Neural progenitor cell (in vitro differentiated cells): ENCODE measurements at places on chromosomes 7 and 10. TPM values are rescaled to one million over a fixed set of nuclear protein-coding genes. Genes with fewer than 3 reads are reported as not detected.
A peak's percentile ranks its signal among the peaks of the same experiment; 100 is the strongest.

GRCh38 chr7:99459087-99459486 is 6.9 kb downstream of the ATP5MF start:
- H3K27ac ChIP-seq = no peak overlapping the region
- H3K4me1 ChIP-seq = no peaks in the 10 kb centered on the region
- H3K4me3 ChIP-seq = no peak overlapping the region

DNA sequence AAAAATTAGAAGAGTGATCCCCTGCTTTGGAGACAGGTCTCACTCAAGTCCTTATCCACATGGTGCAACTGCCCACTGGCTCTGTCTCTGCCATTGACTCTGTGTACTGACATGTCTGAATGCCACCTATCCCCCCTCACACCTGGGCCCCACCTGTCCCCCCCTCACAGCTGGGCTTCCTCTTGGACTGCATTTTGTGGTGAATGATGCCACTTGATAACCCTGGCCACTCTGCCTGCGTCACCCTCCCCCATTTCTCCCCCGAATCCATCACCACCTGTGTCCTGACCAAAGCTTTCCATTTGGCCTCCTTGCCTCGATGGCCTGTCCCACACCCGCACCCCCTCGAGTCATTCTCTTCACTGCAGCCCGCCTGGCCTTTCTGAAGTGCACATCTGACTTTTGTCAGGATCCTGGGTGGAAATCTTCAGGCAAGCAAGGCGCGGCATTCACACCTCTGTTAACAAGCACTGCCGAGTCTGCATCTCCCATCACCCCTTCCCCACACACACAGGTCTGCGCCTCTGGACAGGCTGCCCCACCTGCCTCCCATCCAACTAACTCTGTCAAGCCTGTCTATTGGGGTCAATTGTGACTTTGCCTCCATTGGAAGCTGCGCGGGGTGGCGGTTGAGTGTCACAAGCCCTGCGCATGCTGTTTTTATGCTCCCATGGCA is 175.3 kb upstream of the KLF14 start:
- no peaks in the 10 kb centered on the region for H3K36me3 ChIP-seq
- DNase-seq = no peak
- peaks cover 35% of the 10 kb centered on the region for H3K27me3 ChIP-seq
- no peak overlapping the region for H3K27ac ChIP-seq
- no peak overlapping the region for H3K4me3 ChIP-seq

- peak overlapping the region; percentile 62 for H3K27ac ChIP-seq
- H3K27me3 ChIP-seq = no peaks in the 10 kb centered on the region
- H3K36me3 ChIP-seq = no peaks in the 10 kb centered on the region
- H3K4me1 ChIP-seq = peaks cover 30% of the 10 kb centered on the region
Measured at GRCh38 chr7:157851501-157852067, 514.8 kb downstream of the DNAJB6 start.

DNA sequence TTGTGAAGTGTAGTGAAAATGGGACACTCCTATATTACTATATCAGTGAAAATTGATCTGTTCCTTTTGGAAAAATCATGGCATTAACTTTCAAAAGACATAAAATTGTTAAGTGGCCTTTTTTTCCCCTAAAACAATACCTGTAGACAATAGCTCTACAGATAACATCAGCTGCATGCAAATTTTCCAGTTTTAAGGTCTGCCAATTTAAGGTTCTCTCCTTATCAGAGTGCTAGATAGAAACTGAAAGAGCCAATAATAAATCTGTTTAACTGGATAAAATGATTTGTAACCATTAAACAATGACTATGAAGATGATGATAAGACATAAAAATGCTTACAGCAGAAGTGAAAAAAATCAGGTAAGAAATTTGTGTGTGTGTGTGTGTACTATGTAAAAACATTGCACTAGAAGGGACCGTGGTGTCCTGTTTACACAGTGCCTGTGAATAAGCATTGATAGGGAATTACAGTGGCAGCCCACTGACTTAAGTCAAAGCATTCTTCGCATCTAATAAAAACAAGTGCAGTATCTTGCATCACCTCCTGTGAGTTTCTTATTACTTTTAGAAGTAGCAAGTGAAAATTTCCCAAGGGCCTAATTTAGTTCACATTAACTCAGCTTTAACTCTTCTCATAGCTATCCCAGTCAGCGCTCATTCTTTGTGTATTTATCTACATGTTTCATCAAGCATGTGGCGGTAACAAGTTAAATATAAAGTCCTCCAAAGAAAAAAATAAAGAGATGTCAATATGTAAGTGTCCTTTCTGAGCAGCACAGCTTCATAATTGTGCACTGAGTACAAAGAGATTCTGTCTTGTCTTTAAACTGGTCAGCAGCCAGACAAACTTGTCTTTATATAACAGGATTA is 261.9 kb downstream of the ARL4A start:
- no peak for DNase-seq
- no peak overlapping the region for H3K27ac ChIP-seq
- H3K4me1 ChIP-seq = peaks cover 6% of the 10 kb centered on the region
- no peaks in the 10 kb centered on the region for H3K27me3 ChIP-seq

DNA sequence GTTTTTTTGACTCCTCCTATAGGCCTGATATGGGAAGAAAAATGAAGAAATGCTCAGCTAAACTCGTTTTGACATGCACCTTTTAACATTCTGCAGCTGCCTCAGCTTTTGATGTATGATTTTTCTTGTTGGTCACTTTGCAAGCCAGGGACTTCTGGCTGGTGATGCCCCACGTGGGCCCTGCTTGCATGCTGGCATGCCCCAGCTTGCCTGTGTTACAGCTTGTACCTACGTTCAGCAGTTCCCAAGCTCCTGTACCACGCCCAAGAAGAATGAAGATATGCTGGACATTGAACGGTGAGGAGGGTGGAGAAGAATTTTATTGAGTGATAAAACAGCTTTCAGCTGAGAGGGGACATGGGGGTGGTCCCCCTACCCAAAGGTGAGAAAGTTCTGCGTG is 245.6 kb upstream of the FZD8 start:
- peaks cover 36% of the 10 kb centered on the region for H3K4me1 ChIP-seq
- H3K27me3 ChIP-seq = no peaks in the 10 kb centered on the region
- no peak overlapping the region for H3K4me3 ChIP-seq

GRCh38 chr10:78806681-78807221 is 262.0 kb upstream of the ZMIZ1 start:
- H3K27me3 ChIP-seq = no peaks in the 10 kb centered on the region
- peaks cover 14% of the 10 kb centered on the region for H3K4me1 ChIP-seq
- H3K27ac ChIP-seq = no peak overlapping the region

DNA sequence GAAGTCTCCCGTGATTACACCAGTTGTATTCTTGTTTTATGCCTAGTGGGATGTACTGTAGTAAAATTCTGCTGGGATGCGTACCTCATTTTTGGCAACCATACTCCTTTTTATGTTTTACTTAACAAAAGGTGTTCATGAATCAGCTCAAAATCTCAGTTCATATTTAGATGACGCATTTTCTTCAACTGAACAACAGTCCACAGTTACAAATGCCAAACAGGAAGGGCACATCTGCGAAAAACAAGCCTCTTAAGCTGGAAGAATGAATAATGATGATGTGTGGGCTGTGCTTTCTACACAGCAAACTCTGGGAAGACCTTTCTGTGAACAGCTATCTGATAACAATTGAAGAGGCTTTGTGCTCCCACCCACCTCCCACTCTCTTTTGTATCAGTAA is 68.4 kb upstream of the NRBF2 start:
- H3K27me3 ChIP-seq = no peaks in the 10 kb centered on the region
- no peak overlapping the region for H3K27ac ChIP-seq
- no peak overlapping the region for H3K4me3 ChIP-seq
- H3K4me1 ChIP-seq = peaks cover 13% of the 10 kb centered on the region

DNA sequence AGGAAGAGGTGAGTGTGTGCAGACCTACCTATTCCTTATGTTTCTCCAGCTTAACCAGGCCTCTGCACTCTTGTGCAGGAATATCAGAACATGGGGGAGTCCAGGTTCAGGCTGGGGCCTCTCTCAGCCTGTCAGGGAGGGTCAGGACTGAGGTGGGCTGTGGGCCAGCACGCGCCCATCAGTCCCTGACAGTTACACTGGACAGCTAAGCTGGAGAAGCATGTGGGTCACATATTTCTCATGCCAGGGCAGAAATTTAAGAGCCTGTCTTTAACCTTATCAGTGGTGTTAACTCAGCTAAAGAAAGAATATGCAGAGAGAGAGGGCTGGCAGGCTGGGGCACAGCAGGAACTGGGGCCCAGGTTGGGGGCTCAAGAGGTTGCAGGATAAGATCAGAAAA is 8.7 kb upstream of the POLD2 start:
- H3K4me3 ChIP-seq = no peak overlapping the region
- no peaks in the 10 kb centered on the region for H3K27me3 ChIP-seq
- no peak for DNase-seq
- no peaks in the 10 kb centered on the region for H3K4me1 ChIP-seq
- no peak overlapping the region for H3K27ac ChIP-seq
- no peaks in the 10 kb centered on the region for H3K36me3 ChIP-seq

DNA sequence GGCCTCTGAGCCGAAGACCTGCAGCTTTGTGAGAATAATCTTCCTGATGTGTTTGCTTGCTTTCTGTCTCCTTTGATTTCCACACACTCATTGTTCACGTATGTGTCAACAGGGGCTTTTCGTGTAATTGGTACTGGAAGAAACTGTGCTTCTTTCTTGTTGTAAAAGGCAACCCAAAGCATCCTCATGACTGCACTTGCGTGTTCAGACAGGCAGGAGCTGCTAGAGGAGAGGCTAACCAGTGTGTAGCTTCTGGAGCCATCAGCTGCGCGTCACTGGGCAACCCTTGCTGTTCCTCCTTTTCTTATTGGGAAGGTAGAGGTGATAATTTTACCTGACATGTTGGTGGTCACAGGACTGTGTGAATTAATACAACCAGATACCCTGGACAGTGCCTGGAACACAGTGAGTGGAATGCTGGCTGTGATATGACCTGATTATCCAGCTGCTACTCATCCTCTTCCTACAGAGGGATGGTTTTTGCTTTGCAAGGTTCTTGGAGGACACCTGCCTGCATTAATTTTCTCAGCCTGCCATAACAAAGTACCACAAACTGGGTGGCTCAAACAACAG is 213.0 kb downstream of the ABCA13 start:
- H3K4me3 ChIP-seq = no peak overlapping the region
- no peaks in the 10 kb centered on the region for H3K36me3 ChIP-seq
- peak; percentile 28 for DNase-seq
- H3K27ac ChIP-seq = no peak overlapping the region
- no peaks in the 10 kb centered on the region for H3K27me3 ChIP-seq

DNA sequence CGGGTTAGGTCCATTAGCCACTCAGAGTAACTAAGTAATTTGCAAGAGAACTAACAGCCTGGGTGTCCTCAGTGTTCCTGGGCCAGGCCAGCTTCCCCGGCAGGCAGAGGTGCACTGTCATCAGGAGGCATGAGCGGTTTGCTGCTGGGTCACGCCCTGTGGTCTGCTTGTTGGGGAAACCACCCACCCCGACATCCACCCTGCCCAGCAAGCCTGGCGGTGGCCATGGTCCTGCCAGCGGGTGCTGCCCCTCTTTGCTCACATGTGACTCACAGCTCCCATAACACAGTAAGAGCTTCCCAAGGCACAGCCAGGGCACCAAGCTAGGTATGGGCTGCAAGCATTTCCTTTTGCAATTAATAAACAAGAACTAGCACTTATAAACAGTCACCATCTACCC is 75.9 kb downstream of the RGS10 start:
- H3K4me3 ChIP-seq = no peak overlapping the region
- peaks cover 20% of the 10 kb centered on the region for H3K27me3 ChIP-seq
- H3K36me3 ChIP-seq = no peaks in the 10 kb centered on the region
- no peak overlapping the region for H3K27ac ChIP-seq

GRCh38 chr7:1964913-1965578 is 267.7 kb downstream of the MAD1L1 start:
- no peaks in the 10 kb centered on the region for H3K36me3 ChIP-seq
- H3K27me3 ChIP-seq = no peaks in the 10 kb centered on the region
- no peak for DNase-seq
- no peak overlapping the region for H3K27ac ChIP-seq
- H3K4me3 ChIP-seq = no peak overlapping the region
- H3K4me1 ChIP-seq = no peaks in the 10 kb centered on the region

- peaks cover 6% of the 10 kb centered on the region for H3K36me3 ChIP-seq
- DNase-seq = no peak
- H3K4me1 ChIP-seq = no peaks in the 10 kb centered on the region
- no peak overlapping the region for H3K4me3 ChIP-seq
- H3K27ac ChIP-seq = no peak overlapping the region
Measured at GRCh38 chr7:75536491-75536890, 44.4 kb downstream of the SPDYE5 start.

DNA sequence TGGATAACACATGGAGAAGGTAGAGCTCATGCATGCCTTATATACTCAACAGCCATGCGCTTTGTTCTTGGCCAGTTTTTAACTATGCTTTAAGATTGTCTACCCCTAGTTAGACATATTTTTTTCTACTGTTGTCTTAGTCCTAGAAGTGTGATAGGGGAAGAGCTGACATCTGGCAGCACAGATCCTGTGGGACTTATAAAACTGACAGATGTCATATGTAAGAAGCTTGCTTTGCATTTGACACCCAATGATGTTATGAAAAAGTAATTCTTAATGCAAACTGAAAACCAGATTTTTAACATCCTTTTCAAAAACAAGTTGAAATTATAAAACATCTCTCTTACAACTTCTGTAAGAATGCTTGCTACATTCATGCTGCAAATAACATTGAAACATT is 715.9 kb upstream of the LRRN3 start:
- H3K27me3 ChIP-seq = no peaks in the 10 kb centered on the region
- H3K4me1 ChIP-seq = peaks cover 36% of the 10 kb centered on the region
- no peak overlapping the region for H3K4me3 ChIP-seq

DNA sequence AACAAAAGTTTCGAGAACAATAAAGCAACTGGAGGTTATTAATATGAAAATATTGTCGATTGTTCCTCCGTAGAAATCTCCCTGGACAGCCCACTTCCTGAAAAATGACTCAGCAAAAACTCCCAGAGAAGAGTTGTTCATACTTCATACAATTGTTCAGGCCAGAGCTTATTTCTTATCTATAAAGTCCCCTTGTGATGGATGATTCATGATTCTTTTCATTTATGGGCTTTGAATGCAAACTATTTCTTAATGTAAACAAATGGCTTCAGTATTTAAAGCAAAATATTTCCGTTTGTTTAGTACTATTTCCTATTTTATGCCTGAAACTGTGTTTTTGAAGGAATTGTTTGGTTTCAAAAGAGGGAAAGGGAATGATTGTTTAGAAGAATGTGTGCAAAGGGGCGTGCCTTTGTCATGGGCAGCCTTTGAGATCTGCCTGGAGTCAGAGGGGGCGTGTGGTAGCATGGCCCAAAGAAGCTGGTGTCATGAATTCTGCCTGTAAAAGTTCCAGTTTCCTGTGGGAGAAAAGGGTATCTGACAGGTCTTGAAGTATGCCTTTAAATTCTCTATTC is 26.2 kb upstream of the EXOC6 start:
- no peaks in the 10 kb centered on the region for H3K27me3 ChIP-seq
- DNase-seq = no peak
- H3K36me3 ChIP-seq = no peaks in the 10 kb centered on the region
- H3K27ac ChIP-seq = no peak overlapping the region
- no peaks in the 10 kb centered on the region for H3K4me1 ChIP-seq

GRCh38 chr10:88243836-88244730 is 339.0 kb downstream of the RNLS start:
- DNase-seq = no peak
- H3K36me3 ChIP-seq = no peaks in the 10 kb centered on the region
- H3K27me3 ChIP-seq = no peaks in the 10 kb centered on the region
- no peak overlapping the region for H3K27ac ChIP-seq

- DNase-seq = no peak
- no peak overlapping the region for H3K4me3 ChIP-seq
- H3K27ac ChIP-seq = no peak overlapping the region
- H3K36me3 ChIP-seq = no peaks in the 10 kb centered on the region
- H3K27me3 ChIP-seq = no peaks in the 10 kb centered on the region
Measured at GRCh38 chr10:32953277-32953927, 4.6 kb downstream of the ITGB1 start.

The RAPGEF5 gene
- 4.6 and 5.7 TPM in 2 replicates for total RNA-seq

The SPDYE2B gene
- not detected in 2 replicates for total RNA-seq

The ZNF853 gene
- total RNA-seq = 6.2 and 8.2 TPM in 2 replicates

The AZGP1 gene
- not detected in 2 replicates for total RNA-seq

The NPTX2 gene
- 5.6 and 10.5 TPM in 2 replicates for total RNA-seq

The SGCE gene
- 74.1 and 169 TPM in 2 replicates for total RNA-seq
